Stimulated activated CD4-positive, alpha-beta T cell treated with anti-CD3 and anti-CD28 coated beads, Interleukin-4, amount 100 ng/mL, for 48 hours (primary cell): ENCODE measurements at places on chromosomes 2 and 18.

GRCh38 chr2:9235147-9236044, 28.8 kb downstream of the ASAP2 start:
- no peak for DNase-seq

GRCh38 chr2:47096451-47096850, 58.7 kb downstream of the STPG4 start:
- DNase-seq, result no peak

DNA sequence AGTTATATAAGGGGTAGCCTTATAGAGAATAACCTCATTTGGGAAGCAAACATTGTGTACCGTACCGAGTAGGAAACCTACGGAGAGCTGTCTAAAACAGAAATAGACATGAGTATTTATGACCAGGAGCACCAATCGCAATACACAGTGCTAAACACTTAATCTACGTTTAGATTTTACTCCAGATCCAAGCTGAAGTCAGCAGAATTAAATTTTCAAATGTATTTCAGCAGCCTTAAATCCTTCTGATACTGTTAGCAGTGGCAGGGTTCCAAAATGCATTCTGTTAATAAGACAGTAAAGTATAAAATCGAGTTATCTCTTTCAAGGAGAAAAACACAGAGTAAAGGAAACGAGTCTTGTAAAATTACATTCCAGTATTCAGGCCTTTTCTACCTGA, 118.1 kb upstream of the ZNF521 start:
- no peak for DNase-seq

DNA sequence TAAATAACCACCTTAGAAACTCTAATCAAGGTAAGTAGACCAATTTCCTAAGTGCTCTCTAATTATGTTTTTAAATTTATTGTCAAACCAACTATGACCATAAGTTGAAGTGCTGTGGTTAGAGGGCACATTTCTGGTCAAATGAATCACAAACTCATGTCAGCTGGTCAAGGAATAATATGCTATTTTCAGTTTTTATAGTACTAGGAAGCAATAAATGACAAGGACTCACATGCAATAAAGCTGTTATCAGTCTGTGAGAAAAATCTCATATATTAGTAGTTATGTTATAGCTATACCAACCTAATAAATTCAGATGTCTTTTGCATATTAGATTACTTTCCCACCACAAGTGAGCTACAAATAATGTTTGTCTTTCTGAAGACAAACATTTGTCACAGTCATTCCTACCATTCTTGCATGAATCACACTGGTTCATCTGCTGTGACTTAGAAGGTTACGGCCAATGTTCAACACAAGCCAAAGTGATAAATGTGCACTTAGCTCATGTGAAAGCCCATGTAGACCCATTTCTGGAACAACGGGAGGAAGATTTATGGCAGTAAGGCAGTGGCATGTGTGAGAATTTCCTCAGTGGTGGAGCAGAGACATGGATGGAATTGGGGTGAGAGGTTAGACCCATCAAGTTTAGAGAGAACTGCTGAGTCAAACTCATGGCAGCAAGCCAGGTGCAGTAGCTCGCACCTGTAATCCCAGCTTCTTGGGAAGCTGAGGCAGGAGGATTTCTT, 27.4 kb upstream of the CCNYL1 start:
- no peak for DNase-seq

DNA sequence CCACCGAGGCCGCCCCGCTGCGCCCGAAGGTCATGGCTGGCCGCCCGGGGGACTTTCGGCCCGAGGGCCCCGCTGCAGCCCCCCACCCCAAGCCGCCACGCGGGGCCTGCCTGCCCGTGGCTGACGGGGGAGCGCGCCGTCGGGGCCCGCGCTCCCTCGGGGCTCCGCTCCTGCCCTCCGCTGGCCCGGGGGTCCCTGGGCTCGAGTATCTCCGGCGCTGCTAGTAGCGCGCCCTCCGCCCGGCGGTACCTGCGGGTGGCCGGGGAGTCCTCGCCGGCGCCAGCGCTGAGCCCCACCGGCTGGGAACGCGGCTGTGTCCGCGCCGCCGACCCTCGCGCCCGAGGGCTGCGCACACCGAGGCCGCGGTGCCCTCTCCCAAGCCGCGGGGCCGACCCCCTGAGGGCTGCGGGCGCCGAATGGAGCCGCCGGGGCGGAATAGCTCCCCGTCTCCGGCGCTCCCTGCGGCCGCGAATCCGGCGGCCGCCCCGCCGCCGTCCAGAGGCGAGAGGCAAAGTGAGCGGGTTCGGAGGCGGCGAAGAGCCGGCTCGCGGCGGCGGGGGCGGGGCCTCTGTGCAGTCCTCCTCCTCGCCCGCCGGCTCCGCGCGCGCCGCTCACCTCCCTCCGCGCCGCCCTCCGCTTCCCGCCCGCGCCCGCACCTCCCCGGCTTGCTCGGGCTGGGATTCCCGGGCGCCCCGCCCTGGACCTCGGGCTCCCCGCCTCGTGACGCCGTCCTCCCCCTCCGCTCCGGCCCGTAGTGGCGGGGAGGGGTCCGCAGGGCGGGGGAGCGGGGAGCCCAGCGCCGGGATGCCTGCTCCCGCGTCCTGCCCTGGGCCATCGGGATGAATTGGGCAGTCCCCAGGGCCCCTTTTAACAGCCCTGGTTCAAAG, at the start of gene KCNG3:
KCNG3 (minus strand) TSS at position 515 of the 887 bp plus-strand sequence; CDS start at position 34, 481 bp downstream.
- DNase-seq, result peak; percentile 55

- DNase-seq, result no peak
Observed at GRCh38 chr2:154911729-154912128, 213.2 kb downstream of the KCNJ3 start.

DNA sequence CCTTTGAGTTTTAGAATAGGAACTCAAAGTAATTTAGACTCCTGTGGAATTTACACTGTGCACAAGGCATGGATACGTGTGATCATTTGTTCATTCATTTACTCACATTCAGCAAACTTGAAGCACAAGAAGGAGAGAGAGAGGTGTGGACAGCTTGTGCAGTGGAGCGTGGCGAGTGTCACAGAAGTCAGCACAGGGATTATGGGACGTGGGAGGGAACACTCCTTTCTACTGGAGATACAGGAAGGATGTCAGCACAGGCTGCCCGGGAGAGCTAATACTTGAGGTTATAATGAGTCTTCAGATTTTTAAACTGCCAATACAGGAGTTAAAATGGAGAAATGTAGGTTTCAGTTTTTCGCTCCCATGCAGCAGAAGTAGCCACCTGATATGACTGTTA, 7.0 kb downstream of the FAM228A start:
- no peak for DNase-seq

DNA sequence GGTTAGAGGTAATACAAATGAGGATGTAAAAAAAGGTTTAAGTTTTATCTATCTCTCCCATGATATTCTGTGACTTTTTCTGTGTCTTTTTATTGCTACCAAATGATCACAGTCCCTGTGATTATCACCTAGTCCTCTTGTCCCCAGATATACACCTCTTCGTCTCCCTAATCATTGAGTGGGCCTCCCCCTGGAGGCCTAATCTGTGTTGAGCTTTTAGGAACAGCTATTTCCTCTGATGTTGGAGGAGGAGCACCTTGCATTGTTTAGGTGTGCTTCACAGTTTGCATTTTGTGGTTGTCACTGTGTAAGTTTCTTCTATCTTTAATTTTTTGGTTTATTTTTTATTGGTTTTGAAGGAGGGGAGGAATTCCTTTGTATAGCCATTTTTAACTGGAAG, 33.3 kb downstream of the CCDC85A start:
- no peak for DNase-seq

DNA sequence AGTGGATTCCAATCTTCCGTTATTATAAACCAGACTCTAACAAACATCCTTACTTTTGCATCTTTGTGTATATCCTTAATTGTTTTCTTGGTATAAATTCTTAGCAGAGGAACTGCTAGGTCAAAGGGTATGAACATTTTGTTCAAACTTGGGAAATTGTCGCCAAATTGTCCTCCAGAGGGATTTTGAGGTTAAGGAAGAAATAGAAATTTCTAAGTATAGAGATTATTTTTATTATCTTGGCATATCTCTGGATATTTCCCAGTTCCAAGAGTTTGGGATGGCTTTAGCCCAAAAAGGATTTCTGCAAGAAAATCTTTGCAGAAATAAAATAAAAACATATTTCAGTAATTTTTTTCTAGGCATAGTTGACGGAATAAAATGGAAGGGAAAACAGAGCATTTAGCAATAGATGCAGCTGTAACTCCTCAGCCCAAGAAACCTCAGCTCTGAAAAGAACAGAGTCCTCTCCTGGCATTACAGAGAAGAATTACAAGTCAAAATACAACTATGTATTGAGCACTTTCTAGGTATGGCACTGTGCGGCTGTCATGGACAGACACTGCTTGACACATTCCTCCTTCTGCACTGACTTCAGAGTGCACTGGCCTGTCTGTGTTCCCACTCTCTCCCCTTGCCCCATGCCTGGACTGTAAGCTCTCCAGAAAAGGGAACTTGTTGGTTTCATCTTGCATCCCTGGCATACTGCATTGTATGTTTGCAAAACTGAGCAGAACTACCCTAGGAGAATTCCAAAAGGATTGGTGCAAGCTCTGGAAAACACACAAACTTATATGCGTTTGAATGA, 117.3 kb upstream of the STON1 start:
- no peak for DNase-seq

GRCh38 chr2:28311660-28312249, 80.9 kb upstream of the FOSL2 start:
- DNase-seq, result no peak

DNA sequence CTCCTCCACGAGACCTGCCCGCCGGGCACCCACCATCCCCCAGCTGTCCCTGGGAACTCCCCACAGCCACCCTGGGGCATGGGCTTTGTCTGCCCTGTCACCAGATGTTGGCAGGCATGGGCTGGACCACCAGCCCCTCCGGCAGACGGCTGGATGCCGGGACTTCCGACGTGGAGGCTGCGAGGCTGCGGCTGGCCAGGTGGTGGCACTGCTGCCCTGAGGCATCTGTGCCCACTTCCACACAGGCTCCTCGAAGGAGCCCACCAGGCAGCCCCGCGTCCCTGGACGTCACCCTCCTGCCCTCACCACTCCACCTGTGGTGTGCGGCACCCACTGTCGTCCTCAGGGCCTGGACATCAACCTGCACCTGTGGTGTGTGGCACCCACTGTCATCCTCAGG, 319.9 kb upstream of the SALL3 start:
- DNase-seq, result peak; percentile 6

- DNase-seq, result no peak
Observed at GRCh38 chr2:48929571-48930301, 174.2 kb upstream of the LHCGR start.

- no peak for DNase-seq
Observed at GRCh38 chr2:160376576-160376975, 117.0 kb downstream of the RBMS1 start.

DNA sequence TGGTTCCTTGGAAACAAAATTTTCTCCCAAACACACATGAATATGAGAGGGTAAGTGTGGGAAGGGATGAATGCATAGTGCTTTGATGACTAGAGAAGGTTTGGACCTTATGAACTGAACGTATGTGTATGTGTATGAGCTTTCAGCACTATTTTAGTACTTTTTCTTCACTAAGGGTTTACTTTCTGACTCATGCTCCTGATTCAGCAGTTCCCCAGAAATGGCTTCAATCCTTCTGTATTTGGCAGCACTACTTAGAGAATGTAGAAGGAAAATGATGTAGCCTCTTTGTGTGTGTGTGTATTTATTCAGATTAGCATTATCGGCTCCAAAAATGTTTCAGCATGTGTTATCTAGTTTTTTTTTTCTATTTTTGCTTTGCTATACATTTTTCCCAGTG, 22.2 kb downstream of the KCNJ3 start:
- DNase-seq, result no peak

- no peak for DNase-seq
Observed at GRCh38 chr2:121570036-121570666, 39.5 kb downstream of the RNU4ATAC start.

DNA sequence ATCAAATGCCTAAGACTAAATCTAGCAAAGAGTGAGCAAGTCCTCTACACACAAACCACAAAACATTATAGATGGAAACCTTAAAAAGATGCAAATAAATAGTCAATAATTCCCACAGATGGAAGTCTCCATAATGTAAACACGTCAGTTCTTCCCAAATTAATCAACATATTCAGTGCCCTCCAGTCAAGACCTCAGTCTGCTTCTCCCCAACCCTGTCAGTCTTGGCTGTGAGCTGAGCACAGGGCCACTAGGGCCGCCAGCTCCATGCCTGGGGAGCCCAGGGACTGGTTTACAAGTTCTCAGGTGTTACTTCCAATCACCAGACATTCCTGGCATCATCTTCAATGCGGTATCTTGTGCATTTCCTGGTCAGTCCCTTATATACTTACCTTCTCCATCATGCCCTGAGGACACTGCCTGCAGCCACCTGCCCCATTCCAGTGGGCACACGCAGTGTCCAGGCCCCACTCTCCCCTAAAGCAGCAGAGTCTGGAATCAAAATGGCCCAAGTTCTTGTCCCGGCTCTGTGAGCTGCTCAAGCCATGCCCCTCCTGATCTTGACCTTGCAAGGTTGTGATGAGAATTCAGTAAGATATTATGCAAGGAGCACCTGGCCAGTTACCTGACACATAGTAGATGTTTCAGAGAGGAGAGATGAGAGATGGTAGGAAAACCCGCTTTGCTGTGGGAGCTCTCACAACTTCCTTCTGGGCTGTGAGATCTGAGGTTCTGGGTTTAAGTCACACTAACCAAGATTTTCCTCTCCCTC, 207.9 kb upstream of the RAB6C start:
- DNase-seq, result no peak

DNA sequence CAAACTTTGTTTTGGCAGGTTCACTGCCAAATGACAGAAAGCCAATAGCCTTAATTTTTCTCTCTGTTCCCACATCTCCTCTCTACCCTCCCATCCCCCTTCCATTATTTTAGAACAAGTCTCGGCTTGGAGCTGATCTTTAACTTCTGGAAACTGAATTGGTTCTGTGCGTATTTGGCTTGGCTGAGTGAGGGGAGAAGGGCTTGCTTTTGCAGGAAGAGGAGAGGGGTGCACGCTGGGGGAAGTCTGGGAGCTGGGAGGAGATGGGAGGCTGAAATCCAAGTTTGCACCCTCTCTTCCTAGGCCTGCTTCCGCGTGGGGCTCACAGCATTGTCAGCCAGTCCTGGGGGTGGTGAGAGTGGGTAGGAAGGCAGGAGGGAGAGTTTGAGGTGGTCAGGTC, 176.1 kb upstream of the SPRED2 start:
- DNase-seq, result no peak

DNA sequence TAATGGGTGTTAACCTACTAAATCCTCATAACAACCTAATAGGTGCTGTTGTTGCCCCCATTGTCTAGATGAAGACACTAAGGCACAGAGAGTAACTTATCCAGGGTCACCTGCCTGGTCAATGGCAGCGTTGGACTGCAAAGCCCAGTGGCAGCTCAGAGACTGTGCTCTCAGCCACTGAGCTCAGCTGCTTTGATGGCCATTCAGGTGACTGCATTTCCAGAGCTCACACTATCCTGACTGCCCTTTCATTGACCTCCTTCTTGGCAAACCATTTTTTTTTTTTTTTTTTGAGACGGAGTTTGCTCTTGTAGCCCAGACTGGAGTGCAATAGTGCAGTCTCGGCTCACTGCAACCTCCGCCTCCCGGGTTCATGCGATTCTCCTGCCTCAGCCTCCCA, 115.2 kb downstream of the MAPK4 start:
- DNase-seq, result no peak

GRCh38 chr2:104340162-104340561, 513.8 kb upstream of the POU3F3 start:
- DNase-seq, result no peak
